Large intestine (tissue), 12 donors: ENCODE measurements at places on chromosomes 11 and 22. TPM values are rescaled to one million over a fixed set of nuclear protein-coding genes. Genes with fewer than 3 reads are reported as not detected.

The FIBIN gene
- 14.5 TPM for polyA plus RNA-seq

The SCGB1D2 gene
- 0.13 TPM for polyA plus RNA-seq

The NUDT8 gene
- 14.6 TPM for polyA plus RNA-seq

The MMP12 gene
- 0.66 TPM for polyA plus RNA-seq

GRCh38 chr11:85423316-85423715 is 203.8 kb downstream of the DLG2 start:
- DNase-seq: peak; percentile 61
- H3K4me1 ChIP-seq: no peaks in the 10 kb centered on the region
- H3K36me3 ChIP-seq: no peaks in the 10 kb centered on the region

DNA sequence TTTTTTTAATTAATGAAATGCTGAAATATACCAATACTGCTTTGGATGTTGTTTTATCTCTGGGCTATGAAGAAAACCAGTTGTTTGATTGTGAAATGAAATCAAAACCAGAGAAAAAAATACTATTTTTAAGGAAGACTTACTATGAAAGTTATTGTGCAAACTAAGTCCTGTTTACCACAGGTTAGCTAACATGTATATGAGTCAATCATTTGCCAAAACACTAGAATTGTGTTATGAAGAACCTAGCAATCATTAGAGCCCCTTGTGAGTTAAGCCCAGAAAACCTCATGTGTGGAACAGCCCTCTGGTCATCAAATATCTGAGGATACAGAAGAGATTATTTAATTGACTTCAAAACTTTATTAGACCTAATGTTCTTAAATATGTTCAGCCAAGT is 83.7 kb downstream of the FAT3 start:
- H3K4me1 ChIP-seq: no peaks in the 10 kb centered on the region
- no peak overlapping the region for H3K27ac ChIP-seq
- H3K27me3 ChIP-seq: no peaks in the 10 kb centered on the region
- no peak for DNase-seq
- H3K36me3 ChIP-seq: no peaks in the 10 kb centered on the region

GRCh38 chr22:25008666-25009065 is 56.1 kb downstream of the KIAA1671 start:
- no peaks in the 10 kb centered on the region for H3K36me3 ChIP-seq
- H3K4me1 ChIP-seq: peaks cover 11% of the 10 kb centered on the region
- no peaks in the 10 kb centered on the region for H3K27me3 ChIP-seq
- H3K4me3 ChIP-seq: no peak overlapping the region

DNA sequence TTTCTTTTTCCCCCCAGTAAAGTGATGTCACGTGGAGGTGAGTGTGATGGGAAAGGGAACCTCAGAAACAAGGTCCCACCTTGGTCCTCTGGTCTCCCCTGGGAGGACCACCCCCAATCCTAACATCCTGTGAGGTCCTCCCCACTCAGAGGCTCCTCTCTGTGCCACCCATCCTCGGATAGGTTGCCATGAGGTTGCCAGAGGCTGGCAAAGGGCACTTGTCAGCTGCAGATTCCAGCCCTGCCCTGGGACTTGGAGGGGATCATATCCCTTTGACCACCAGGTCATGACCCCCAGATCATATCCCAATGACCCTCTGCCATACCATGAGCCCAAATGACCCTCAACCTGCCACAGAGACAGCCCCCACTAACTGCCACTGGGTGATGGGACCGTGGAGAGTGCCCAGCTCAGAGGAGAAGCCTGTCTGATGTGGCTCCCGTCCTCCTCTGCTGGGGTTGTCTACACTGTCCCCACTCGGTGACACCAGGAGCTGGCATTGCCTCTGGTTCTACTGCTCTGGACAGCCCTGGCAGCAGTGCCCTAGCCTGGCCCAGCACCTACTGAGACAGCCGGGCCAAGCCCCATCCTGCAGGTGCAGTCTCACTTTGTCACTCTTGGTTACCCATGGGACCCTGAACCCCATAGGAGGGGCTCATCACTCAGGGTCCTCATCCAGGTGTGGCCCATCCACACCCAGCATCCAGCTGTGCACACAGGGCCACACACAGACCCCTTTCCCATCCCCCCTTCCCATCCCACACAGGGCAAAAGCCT is 90.2 kb upstream of the KCNQ1OT1 start:
- no peaks in the 10 kb centered on the region for H3K36me3 ChIP-seq
- peaks cover 3% of the 10 kb centered on the region for H3K27me3 ChIP-seq
- H3K4me3 ChIP-seq: no peak overlapping the region
- H3K27ac ChIP-seq: no peak overlapping the region
